ENCODE measurements at places on chromosomes 16 and 17.

- no peak for DNase-seq
Measured at GRCh38 chr16:85529489-85530369, 83.4 kb upstream of the GSE1 start.

DNA sequence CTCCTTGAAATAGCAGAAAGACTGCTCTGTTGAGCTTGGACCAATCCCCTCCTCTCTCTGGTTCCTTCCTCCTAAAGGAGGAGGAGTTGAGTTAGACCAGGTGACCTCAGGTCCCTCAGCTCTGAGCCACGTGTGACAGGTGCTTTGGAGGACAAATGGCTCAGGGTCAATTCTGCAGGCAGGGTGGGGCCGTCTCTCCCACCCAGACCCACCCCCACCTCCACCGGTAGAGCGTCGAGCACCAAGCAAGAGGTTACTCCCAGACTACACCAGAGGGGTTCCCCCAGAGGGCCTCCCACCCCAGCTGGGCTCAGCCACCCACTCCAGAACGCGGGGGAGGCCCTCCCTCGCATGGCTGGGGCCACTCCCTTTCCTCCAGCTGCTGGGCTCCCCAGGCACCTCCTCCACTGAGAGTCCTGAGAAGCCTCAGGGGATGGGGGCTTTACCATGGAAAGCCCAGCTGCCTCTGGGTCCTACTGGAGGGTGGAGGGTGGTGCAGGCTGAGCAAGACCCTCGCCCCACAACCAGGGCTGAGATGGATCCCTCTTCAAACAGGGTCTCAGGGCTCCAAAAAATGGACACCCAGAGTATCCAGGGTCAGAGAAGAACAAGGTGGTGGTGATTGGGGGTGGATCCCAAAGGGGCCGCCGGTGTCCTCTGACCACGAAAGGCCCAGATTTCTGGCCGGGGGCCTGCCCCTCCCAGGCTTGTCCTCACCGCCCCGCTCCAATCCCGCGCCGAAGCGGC is 7.6 kb downstream of the MYO1C start:
- no peak for DNase-seq

GRCh38 chr17:80045703-80046102 is 9.3 kb downstream of the CCDC40 start:
- no peak for DNase-seq

GRCh38 chr16:47734987-47735594 is 274.0 kb downstream of the PHKB start:
- no peak for DNase-seq

GRCh38 chr17:39669897-39670735 is 1.9 kb downstream of the PNMT start:
- no peak for DNase-seq

DNA sequence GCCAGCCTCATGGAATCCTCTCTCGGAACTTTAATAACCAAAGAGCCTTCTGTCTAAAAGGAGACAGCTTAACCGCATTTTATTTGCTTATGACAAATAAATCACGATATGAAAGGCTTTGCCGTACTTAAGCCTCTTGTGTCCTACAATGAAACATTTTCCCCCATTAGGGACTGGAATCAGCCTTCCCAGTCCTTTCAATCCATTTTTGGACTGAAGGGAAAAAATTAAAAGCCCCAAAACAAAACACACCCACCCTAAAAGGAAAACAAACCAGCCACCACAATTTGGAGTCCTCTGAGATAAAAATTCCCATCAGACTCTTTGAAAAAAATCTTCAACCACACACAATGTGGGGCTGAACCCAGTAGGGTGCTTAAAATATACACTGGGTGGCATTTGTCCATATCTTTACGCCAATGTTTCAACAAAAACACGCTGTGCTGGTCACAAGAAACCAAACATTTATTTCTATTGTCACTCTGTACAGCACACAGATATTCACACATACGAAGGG is 3.0 kb downstream of the HOXB4 start:
- no peak for DNase-seq

DNA sequence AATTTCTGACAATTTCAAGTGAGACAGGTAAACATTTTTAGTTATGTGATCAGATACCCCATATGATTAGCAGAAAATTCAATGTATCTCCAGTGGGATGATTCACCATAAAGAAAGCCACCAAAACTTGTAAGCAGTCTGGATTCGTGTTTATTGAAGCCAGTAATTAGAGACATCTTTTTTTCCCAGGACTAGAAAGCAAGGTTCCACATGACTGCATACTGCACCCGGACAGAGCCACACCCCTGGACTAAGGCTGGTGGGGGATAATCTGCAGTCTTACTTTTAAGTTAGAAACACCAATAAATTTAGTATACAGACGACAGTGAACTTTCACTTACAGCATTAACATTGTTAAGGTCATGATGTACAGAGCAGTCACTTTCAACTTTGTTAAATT is 24.2 kb upstream of the CMTM4 start:
- DNase-seq = no peak

- no peak for DNase-seq
Measured at GRCh38 chr16:89575247-89576152, at the start of gene CPNE7. Gene CPNE7 (plus strand): TSS chr16:89575758. CDS start chr16:89575898, 140 bp downstream.

GRCh38 chr17:55549140-55549539 is 37.9 kb upstream of the SMIM36 start:
- DNase-seq = no peak

DNA sequence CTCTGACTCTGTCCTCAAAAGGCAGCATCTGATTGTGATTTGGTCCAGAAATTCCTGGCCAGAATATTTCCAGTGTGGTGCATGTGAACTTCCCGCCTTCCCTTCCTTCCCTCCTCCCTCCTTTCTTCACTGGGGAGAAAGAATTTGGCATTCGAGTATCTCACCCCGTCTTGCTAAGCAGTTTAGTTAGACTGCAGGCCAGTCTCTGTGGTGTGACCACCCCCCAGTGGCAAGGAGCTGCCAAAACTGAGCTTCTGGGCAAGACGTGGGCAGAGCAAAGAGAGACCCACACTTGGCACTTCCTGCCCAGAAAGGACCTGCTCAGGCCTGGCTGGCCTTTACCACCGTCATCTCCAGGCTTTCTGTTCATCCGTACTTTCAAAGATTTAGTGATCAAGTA is 36.4 kb downstream of the SNX20 start:
- DNase-seq = no peak

DNA sequence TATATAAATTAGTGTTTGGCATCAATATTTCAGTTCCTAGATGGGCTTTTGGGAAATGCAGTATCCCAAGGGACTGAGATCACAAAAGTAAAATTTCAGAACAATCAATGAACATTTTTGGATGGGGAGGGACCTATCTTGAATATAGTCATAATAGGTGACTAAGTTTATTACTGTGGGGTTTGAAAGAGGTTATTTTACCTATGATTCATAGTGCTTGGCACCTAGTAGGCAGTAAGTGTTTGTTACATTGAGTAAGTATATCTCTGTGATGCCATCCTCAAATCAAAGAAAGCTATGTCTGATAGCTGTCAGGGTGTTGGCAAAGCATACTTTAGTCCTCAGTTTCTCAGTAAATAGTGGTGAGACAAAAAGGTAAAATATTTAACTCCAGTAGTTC is 36.9 kb downstream of the ZNF207 start:
- DNase-seq = no peak

GRCh38 chr17:3911271-3912053 is 4.8 kb downstream of the P2RX1 start:
- peak; percentile 25 for DNase-seq

DNA sequence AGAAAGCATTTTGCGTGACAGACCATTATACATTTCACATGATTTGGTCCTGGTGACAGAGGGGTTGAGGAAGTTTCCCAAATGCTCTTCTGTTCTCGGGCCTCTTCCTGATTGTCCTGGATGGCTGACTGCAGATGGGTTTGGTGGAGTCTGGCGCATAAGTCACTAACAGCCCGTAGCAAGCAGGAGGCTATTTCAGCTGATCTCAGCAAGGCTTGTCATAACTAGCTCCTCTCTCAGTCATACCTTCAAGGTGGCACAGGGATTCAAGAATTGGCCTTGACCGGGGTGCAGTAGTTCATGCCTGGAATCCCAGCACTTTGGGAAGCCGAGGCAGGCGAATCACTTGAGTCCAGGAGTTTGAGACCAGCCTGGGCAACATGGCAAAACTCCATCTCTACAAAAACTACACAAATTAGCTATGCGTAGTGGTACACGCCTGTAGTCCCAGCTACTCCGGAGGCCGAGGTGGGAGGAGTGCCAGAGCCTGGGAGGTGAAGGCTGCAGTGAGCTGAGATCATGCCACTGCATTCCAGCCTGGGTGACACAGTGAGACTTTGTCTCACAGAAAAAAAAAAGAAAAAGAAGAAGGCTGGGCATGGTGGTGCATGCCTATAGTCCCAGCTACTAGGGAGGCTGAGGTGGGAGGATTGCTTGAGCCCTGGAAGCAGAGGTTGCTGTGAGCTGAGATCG is 68.9 kb upstream of the HAS3 start:
- DNase-seq = no peak

- no peak for DNase-seq
Measured at GRCh38 chr16:11796227-11797165, 562 bp downstream of the ZC3H7A start.

- DNase-seq = no peak
Measured at GRCh38 chr17:41308918-41309359, at the start of gene KRTAP16-1. Gene KRTAP16-1 (minus strand): TSS chr17:41309309. CDS start chr17:41309253, 56 bp downstream.

DNA sequence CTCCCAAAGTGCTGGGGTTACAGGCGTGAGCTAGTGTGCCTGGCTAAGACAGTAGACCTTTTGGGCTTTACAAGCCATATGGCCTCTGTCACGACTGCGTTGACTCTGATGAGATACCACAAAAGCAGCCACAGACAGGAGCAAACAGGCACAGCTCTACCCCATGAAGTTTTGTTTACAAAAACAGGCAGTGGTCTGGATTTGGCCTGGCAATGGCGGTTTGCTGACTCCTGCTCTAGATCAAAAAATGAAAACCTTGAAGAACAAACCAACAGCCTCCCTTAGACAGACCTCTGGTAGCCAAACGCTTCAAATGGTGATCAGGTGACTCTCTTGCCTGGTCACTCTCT is 20.7 kb downstream of the SLC43A2 start:
- no peak for DNase-seq

- peak; percentile 21 for DNase-seq
Measured at GRCh38 chr17:20896153-20896649, 146.6 kb downstream of the USP22 start.

- DNase-seq = no peak
Measured at GRCh38 chr16:64077242-64077641, 1044.6 kb downstream of the CDH11 start.

GRCh38 chr17:38886643-38887010 is 16.8 kb downstream of the LASP1 start:
- DNase-seq = no peak

- DNase-seq = peak; percentile 15
Measured at GRCh38 chr17:50051082-50051576, 4.8 kb upstream of the ITGA3 start.

DNA sequence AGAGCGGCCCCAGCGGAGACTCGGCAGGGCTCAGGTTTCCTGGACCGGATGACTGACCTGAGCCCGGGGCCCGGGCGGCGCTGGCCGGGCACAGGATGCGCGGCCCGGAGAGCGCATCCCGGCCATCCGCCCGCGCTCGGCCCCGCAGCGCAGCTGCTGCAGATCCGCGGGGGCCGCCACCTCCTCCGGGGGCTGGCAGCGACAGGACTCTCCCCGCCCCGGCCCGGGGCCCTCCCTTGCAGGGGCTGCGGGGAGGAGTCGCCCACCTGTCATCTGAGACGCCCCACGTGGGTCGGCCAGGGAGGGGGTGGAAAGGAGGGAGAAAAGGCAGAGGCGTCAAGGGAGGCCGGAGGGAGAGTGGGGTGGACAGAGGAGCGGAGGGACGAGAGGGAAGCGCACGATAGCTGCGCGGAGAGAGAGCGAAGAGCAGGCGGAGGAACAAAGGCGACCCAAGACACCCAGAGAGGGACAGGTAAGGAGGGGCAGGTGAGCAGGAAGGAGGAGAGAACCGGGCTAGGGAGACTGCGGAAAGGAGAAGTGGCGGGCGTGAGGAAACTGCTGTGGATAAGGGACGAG is 471 bp upstream of the PRKAR1A start:
- no peak for DNase-seq

DNA sequence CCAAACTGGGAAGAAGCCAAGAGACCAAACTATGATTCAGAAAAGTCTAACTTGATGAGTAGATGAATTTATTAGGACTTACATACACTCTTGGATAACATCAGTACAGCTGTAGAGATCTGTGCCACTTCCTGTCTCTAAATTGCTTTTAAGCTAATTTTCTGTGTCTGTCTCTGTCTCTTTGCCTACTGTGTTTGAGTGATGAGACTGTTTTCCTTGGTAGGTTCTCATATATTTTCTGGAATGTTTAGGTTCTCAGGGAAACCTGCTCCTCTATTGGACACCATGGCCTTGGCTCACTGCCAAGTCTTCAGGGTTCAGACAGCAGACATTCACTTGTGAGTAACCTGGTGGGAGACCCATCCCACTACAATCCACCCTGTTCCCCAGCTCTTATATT is 103.5 kb upstream of the KIF2B start:
- no peak for DNase-seq

DNA sequence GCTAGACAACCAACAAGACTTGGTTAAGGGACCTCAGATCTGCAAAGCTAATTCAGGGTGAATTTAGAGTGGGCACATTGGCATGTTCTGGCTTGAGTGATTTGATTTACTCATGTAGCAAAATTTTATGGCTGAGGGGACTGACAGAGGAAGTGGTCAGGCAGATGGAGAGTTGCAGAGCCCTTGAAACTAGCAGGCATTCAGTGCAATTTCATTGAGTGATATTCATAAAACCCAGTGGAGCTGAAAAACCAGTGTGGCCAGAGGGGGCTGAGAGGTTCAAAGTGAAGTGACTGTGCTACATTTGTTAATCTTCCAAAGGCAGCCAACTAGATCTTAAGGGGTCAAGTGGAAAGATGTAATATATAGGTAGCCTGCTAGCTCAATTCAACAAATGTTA is 2.2 kb upstream of the TMEM94 start:
- no peak for DNase-seq

GRCh38 chr16:66400503-66401380 is 26.4 kb upstream of the BEAN1 start:
- DNase-seq = no peak

GRCh38 chr17:78694805-78695531 is 87.1 kb downstream of the CYTH1 start:
- DNase-seq = no peak

GRCh38 chr16:8866884-8867215 is 2.0 kb downstream of the CARHSP1 start:
- DNase-seq = no peak

DNA sequence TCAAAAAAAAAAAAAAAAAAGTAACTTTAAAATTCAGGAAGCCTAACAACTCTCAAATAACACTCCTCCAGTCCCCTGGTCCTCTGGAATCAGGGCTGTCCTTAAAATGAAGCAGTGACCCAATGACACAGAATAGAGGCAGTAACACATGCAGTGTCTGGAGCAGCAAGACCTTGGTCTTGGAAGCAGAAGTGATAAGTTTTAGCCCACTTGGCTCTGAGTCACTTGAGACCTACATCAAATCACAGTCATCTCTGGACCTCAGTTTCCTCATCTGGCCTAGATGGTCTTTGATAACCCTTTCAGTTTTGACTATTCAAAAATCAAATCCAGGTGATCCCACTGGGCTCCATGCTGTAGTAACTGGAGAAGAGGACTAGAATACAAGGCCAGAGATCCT is 39.0 kb downstream of the LYRM1 start:
- no peak for DNase-seq
